ENCODE measurements at places on chromosomes 1 and 21.

DNA sequence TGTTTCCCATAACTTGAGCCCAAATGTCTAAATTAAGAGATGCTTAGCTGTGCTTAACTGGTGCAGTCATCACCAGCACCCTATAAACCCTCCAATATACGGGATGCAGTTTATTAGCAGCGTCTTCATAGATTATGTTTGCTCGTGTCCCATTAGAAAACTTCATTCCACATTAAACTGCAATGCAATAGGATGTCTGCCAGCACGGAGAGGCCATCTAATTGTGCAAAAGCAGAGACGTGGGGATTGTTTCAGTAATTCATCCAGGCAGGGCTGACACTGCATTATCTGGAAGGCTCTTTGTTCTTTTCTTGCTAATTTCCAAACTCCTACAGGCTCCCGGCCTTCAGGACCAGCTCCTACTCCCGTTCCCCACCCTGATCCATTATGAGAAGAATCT lies 89.5 kb downstream of the CSMD2 start:
- DNase-seq = no peak

GRCh38 chr1:209720326-209720725 lies 15.7 kb downstream of the HSD11B1 start:
- peak; percentile 30 for DNase-seq

DNA sequence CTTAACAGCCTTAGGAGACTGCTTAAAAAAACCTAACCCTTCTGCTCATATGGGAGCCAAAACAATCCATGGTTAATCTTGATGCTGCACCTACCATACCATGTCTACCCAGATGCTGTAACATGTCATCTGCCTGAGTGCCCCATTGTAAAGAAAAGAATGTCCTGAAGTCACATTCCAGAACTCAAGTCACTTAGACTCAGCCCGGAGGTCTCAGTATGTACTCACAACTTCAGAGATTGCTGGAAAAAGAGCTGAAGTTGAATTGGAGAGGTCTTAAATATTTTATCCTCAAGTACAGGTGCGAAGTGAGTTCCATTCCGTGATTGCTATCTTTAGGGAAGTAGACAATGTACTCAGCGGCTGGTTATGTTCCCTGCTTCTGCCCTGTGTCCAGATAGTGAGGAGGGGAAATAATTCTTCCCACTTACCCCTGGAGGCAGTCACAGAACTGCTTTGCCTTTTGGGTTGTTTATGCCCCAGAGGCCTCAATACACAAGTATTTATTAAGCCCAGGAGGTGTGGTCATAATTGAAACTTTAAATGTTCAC lies 57.5 kb upstream of the HOOK1 start:
- no peak for DNase-seq

GRCh38 chr1:114026797-114027196 lies 47.5 kb downstream of the OLFML3 start:
- no peak for DNase-seq

- DNase-seq = peak; percentile 9
Observed at GRCh38 chr1:154485106-154485505, 16.9 kb upstream of the TDRD10 start.

DNA sequence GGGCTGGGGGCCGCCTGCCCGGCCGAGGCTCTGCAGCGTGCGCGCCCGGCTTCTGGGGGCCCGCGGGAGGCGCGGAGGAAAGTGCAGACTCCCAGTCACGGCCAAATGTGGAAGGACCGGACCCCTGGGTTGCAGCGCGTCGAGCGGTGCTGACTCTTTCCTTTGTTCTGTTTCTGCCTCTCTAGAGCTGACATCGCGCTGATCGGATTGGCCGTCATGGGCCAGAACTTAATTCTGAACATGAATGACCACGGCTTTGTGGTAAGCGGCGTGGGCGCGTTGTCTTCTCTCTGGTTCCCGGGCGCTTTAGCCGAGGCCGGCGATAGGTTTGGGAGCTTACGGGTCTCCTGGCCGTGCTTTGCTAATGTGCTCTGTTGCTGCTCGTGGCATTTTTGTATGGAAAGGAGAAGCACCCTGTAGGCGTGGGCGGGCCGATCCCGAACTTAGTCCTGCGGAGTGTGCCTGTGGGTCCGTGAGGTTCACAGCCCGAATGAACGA lies 629 bp downstream of the PGD start:
- no peak for DNase-seq

GRCh38 chr1:207063014-207063413 lies 9.9 kb downstream of the PFKFB2 start:
- DNase-seq = no peak

- peak; percentile 90 for DNase-seq
Observed at GRCh38 chr1:231192620-231193163, 30.8 kb downstream of the TRIM67 start.

DNA sequence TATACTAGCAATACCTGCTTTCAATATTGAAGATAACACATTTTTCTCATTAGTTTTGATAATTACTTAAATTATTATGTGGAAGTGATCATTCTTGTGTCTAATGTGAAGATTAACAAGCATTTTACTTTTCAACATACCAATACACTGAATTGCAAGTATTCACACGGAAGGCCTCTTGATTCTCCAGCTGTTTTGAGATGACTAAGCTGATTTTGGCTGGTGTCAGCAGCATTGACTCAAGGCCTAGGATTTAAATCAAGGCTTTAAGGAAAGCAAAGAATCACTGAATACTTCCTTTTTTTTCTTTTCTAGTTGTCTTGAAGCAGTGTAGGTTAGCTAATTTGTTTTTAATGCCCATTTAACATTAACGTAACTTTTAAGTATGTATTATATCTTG lies 373.7 kb downstream of the SRGAP2C start:
- DNase-seq = no peak

- DNase-seq = no peak
Observed at GRCh38 chr1:204232526-204232925, 18.7 kb upstream of the GOLT1A start.

GRCh38 chr1:57091642-57092041 lies 125.8 kb upstream of the C8B start:
- DNase-seq = no peak

GRCh38 chr1:222229672-222230312 lies 318.1 kb downstream of the HHIPL2 start:
- no peak for DNase-seq

- no peak for DNase-seq
Observed at GRCh38 chr1:10795276-10796021, 997 bp downstream of the CASZ1 start.

DNA sequence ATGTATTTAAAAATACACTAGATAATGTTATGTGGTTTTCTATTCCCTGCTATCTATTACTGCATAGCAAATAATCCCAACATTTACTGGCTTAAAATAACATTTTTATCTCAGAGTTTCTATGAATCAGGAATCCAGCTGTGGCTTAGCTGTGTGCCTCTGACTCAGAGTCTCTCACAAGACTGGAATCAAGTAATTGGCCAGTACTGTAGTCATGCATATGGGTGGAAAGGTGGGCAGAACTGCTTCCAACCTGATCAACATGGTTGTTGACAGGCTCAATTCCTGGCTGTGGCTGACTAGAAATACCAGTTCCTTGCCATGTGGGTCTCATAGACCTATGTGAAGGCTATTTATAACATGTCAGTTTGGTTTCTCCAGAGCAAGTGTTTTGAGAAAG lies 131.8 kb downstream of the PDE4B start:
- peak; percentile 44 for DNase-seq

GRCh38 chr1:39410915-39411436 lies 80.5 kb upstream of the BMP8A start:
- peak; percentile 92 for DNase-seq

DNA sequence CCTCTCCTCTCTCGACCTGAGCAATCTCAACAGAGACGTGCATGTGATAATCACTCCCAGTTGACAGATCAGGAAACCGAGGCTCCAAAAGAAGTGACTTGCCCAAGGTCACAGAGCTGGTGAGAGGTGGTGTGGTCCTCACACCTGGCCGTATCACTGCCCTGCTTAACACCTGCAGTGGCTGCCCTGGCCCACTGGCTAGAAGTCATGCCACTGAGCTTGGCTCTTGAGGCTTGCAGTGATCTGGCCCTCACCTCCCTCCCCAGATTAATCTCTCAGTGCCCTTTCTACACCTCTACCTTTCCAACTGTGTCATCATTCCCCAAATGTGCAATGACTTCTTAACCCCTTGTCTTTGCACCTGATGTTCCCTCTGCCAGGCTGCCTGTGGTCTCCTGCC lies 38.8 kb downstream of the CDCP2 start:
- no peak for DNase-seq

DNA sequence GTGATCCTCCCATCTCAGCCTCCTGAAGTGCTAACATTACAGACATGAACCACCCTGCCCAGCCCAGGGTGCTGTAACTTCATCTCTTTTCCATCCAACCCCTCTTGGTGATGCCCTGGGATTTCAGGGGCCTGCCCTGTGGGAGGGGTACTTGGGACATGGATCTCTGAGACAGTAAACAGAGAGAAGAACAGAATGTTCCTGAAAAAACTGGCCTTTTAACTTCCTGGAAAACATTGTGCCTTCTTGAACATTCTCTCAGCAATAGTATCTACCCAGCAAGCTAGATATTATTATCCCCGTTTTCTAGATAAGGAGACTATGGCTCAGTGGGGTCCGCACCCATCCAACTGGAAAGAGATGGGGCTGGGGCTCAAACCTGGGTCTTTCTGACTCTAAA lies 57.0 kb downstream of the VWA5B1 start:
- DNase-seq = no peak

- no peak for DNase-seq
Observed at GRCh38 chr1:77504986-77505385, 177.5 kb downstream of the ZZZ3 start.

DNA sequence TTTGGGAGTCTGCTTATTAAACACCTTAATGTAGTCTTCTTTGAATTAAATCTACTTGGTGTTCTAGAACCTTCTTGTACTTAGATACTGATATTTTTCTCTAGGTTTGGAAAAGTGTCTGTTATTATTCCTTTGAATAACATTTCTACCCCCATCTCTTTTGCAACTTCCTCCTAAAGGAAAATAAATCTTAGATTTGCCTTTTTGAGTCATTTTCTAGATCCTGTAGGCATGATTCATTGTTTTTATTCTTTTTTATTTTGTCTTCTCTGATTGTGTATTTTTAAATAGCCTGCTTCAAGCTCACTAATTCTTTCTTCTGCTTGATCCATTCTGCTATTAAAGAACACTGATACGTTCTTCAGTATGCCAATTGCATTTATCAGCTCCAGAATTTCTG lies 155.9 kb upstream of the NEGR1 start:
- DNase-seq = no peak

- peak; percentile 90 for DNase-seq
Observed at GRCh38 chr1:26225033-26225831, 8.8 kb upstream of the CEP85 start.

DNA sequence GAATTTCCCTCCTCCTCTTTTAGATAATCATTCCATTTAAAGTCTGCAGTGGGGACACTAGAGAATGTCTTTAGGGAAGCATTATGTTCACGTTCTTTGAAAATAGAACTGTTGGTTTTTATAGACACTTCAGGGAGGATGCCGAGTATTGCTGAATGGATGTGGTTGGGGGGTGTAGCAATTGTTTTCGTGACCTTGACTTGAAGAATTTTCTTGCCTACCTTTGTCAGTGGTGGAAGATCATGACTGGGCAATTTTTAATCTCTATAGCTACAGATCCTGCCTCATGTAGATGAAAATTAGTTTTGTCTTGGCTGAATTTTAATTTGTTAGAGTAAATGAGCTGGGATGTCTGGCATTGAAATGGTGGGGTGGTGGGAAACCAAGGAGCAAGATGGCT lies 3.8 kb downstream of the SMG7 start:
- no peak for DNase-seq

- no peak for DNase-seq
Observed at GRCh38 chr1:39485046-39485803, 6.2 kb upstream of the BMP8A start.

DNA sequence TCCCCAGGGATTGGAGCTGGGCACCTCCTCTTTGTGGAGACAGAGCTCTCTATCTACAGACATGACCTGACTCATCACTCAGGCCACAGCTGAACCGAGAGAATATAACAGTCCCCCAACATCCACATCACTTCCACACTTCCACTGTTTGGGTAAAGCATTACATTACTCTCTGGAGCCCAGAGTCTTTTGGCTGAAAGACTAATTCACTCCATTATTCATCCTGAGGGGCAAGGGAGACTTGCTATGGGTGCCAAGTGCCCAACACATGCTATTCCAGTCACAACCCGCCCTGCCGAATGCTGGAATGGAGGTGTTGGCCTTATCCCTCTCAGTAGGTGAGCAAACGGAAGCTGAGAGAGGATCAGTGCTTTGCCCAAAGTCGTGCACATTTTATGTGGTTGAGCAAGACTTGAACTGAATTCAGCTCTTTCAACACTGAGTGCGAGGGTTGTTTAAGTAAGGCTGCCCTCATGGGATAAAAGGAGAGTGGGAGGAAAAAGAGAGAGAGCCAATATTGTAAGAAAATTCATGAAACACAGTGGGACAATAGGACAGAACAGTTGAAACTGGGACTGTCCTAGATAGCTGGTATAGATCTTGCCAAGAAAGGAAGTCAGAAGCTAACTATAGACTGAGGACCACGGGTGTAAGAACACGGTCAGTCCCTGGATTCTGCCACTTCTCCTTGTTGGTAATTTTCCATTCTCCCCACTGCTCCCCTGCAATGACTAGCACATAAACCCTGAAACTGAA lies 13.5 kb upstream of the CHI3L1 start:
- no peak for DNase-seq

DNA sequence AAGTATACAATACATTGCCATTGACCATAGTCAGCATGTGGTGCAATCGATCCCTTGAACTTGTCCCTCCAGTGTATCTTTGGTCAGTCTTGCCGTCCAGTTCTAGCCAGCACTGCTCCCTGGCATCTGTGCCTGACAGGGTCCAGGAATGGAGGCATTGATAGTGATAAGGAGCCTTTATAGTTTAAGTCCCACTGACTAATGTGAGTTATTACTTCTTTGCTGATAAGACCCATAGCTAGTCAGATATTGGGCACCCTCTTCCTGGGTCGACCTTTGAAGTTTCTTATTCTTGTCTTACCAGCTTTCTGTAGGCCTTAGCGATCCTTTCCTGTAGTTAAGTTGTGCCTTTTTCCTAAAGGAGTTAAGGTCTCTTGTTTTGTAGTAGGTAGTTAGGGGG lies 13.0 kb downstream of the UCK2 start:
- no peak for DNase-seq

DNA sequence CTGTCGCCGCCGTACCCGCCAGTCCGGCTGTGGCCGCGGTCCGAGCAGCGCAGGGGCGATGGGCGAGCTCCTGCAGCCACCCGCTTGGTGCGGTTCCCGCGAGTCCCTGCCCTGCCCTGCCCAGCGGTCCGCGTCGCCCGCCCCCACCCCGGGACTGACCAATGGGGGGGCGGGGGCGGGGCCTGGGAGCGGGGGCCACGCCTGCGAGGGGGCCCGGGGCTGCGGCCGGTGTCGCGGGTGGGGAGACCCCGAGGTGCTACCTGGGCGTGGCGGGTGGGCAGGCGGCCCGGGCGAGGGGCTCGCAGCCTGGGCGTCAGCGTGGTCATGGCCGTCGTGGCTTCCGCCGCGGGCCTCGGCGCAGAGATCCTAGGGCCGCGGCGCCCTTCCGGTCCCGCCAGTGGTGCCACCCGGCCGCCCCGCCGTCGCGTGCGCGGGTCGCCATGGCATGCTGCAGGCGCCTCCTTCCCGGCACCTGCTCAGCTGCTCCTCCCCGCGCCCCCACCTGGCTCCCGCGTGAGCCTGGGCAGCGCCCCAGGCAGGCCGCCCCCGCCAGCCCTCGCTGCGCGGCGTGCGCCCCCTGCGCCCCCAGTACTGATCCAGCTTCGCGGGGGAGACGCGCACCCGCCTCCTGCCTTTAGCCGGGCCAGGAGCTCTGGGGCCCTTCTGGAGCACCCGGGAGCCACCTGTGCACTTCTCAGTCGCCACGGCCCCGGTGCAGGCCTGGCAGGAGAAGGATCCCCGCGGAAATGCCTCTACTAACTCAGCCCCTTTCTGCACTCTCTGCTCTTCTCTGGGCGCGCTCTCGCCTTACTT lies at the start of gene BMP8B:
Gene BMP8B (minus strand): TSS at position 108 of the 813 bp plus-strand sequence. CDS start 380 bp downstream, outside the sequence.
- DNase-seq = peak; percentile 73
